ENCODE measurements at places on chromosomes 6 and 20. TPM values are rescaled to one million over a fixed set of nuclear protein-coding genes. Genes with fewer than 3 reads are reported as not detected.

- no peak for DNase-seq
Measured at GRCh38 chr6:39577446-39578165, 147.6 kb downstream of the KIF6 start.

DNA sequence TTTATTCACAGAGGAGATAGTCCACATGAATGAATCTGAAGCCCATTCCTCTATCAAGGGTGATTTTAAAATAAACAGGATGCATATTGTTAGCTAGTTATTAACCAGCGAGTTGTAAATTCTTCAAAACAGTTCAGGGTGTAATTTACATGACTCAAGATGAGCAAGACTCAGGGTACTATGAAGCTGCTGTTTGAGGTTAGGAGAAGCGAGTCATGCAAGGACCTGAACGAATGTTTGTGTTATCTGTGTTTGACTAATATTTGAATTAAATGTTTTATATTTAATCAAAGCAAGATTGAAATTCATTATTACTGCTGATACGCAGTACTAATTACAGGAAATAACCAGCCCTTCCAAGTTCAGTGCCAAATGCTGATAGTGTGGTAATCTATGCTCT lies 191.1 kb downstream of the SAMD5 start:
- DNase-seq, result no peak

DNA sequence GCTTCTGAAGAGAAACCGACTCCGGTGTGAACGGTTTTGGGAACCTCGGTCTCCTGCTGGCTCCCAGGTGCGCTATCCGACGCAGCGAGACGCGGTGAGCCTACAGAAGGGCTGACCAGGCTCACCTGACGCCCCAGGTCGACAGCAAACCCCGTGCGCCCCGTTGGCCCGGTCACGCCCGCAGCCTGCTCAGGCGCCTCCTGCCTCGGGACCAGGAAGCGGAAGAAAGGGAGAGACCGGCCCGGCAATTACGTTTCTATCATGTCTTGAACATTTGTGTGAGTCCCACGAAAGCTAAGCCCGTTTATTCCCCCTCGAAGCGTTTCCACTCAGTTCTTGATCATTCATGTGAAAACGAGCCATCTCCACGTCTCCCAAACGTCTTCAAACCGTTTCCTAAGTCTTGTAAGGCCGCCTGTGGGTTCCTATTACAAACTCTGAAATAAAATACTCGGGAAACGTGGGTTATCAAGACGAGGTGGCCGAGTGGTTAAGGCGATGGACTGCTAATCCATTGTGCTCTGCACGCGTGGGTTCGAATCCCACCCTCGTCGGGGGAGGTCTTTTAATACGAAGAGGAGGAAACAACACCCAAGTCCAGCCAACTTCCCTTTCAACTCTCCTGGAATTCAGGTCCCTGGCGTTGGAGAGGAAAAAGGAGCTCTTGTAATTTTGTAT lies 150.5 kb upstream of the PRSS16 start:
- DNase-seq, result no peak

DNA sequence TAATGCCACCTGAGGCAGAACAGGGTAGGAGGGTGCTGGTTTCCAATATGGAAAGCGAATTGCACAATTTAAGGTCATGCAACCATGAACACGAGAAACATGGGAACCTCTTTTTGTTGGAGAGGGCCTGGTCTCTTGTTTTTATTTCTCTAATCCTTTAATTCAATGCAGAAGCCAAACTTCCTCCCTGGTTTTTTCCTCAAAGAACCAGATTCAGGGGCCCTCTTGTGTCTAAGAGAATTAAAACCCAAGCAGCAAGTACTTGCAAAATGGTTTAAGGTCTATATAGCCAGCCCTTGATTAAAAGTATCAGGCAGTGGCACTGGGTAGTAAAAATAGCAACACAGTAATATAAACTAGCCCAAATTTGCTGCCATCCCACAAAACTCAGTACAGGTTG lies 19.5 kb downstream of the GSTA4 start:
- no peak for DNase-seq

DNA sequence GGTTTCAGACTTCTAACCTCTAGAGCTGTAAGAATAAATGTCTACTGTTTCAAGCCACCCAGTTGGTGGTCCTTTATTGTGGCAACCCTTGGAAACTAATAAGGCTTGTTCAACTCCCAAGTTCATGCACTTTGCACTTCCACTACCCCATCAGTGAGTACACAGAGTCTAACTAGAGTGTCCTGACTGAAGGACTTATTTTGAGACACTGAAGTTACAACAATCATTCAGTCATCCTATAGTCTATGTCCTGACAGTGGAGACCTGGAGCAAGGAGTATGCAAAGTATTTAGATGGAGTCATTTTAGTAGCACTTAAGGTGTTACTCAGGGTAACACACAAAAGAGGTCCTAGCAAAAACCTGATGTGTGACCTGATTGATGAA lies 62.6 kb downstream of the VGLL2 start:
- DNase-seq, result no peak

GRCh38 chr6:24908650-24909035 lies 27.1 kb downstream of the RIPOR2 start:
- no peak for DNase-seq

DNA sequence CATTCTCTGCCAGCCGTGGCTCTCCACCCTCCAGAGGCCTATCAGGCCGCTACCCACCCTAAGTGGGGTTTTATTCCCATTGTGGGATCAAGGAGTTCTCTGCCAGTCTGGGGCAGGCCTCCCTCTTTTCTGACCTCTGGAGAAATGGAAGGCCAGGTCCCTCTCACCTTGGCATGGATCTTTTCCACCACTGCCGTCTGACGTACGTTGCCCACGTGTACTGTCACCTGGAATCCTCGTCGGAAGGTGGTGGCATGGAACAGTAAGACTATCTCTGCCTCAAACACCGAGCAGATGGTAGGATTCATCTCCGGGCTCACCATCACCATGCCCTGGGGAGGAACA lies 7.3 kb downstream of the GTPBP2 start:
- DNase-seq, result no peak

DNA sequence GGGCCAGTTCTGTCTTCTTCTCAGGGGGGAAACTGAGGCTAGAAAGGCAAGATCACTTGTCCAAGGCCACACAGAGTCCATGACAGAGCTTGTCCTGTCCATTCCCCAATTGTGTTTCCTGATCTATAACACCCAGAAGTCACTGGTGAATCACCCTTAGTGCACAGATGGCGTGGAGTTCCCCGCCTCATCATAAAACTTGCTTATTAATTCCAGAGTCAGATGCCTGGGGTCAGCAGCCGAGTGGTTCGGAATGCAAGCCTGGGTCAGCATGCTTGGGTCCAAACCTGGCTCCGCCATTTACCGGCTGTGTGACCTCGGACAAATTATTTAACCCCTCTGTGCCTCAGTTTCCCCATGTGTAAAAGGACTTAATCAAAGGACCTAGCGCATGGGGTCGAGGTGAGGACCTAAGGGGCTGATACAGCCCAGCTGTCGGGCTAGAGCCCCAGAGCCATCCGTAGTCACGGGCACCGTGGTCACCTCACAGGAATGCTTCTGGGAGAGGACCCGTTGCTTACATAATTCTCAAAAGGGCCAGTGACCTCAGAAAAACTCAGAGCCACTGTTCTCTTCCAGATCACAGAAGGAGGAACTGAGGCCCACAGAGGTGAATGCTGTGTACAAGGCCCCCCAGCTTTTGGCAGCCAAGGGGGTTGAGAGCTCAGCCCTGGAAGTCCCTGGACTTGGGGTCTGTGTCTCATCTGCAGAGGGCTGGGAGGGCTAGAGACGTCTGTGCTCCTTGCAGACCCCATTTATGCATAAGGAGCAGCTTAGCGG lies 1.4 kb upstream of the ZBP1 start:
- no peak for DNase-seq

GRCh38 chr20:45436732-45437485 lies 21.0 kb downstream of the PIGT start:
- peak; percentile 89 for DNase-seq

- DNase-seq, result no peak
Measured at GRCh38 chr6:94673251-94673650, 904.1 kb upstream of the MANEA start.

DNA sequence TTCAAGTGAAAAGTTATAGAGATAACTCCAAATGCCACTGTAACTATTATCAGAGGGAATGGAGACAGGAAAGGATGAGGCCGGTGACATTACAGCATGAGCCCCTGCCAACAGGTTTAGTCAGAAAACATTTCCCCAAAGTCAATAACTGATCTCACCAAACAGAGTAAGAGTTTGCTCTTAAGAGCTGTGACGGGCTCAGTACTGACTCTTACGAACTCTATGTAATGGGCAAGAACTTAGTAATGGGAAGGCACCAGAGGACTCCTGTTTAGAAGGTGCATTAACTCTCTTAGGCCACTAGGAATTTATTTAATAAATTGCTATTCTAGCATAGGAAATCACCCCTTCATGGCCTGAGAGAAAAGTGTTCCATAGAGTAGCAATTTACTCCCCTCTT lies 76.8 kb downstream of the SAMD5 start:
- no peak for DNase-seq

GRCh38 chr6:46526607-46527006 lies 35.4 kb upstream of the RCAN2 start:
- no peak for DNase-seq

DNA sequence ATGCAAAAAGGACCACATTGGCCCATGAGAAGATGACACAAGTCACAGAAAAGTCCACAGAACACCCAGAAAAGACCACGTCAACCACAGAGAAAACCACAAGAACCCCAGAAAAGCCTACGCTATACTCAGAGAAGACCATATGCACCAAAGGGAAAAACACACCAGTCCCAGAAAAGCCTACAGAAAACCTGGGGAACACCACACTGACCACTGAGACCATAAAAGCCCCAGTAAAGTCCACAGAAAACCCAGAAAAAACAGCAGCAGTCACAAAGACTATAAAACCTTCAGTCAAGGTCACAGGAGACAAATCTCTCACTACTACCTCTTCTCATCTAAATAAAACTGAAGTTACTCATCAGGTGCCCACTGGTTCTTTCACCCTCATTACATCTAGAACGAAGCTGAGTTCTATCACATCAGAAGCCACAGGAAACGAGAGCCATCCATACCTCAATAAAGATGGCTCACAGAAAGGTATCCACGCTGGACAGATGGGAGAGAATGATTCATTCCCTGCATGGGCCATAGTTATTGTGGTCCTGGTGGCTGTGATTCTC lies 11.2 kb downstream of the MUCL3 start:
- no peak for DNase-seq

GRCh38 chr6:114144887-114145851 lies 174.2 kb upstream of the HDAC2 start:
- no peak for DNase-seq

GRCh38 chr6:19753826-19754225 lies 83.3 kb upstream of the ID4 start:
- DNase-seq, result no peak

GRCh38 chr6:29451471-29452193 lies 5.2 kb downstream of the OR11A1 start:
- no peak for DNase-seq

DNA sequence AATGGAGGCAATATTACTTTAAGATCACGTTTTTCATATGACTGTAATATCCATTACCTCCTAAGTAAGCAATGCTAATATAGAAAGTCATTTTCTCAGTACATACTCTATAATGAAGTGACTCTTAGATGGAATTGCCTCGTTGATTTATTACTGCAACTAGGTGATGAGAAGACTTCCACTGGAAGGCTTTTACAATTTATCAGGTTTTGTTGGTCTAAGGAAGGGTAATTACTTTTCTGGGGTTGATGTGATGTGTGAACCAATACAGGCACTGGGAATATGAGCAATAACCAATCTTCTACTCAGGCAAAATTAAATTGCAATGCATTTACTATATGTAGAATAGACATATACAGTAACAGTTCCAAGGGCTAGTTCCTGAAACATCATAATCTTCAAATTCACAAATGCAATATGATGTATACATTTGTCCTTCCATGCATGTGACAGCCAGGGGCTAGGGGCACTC lies 635.0 kb downstream of the QKI start:
- no peak for DNase-seq

- DNase-seq, result no peak
Measured at GRCh38 chr6:170453586-170454511, 99.3 kb downstream of the PSMB1 start.

- no peak for DNase-seq
Measured at GRCh38 chr20:62984666-62985443, 21.9 kb downstream of the BHLHE23 start.

DNA sequence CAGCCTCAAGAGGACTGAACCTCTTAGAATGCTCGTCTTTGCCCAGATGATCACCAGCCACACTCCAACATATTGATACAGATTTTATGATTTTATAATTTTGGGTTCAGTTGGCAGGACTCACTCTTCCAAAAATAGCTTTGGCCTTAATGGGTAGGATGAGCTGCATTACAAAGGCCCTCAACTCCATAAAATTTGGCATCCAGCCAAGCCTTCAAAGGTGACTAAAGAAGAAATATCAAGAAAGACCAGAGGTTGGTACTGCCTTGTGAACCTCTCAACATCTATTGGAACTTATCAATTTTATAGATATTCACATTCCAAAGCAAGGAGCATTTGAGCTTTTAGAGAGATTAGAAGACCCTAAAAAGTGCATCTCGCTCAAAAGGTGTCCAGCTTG lies 48.4 kb upstream of the SNAP25 start:
- DNase-seq, result no peak

The RAB32 gene
- 1.6 TPM for total RNA-seq

The ADGRF5 gene
- 27.1 TPM for total RNA-seq

The TSPO2 gene
- total RNA-seq, result not detected

The ESR1 gene
- 1.3 TPM for total RNA-seq

The PTK6 gene
- total RNA-seq, result not detected

The TMEM151B gene
- not detected for total RNA-seq
